Upper lobe of left lung (tissue), 6 donors: ENCODE measurements at places on chromosomes 13 and 19.
A peak's percentile ranks its signal among the peaks of the same experiment; 100 is the strongest.

DNA sequence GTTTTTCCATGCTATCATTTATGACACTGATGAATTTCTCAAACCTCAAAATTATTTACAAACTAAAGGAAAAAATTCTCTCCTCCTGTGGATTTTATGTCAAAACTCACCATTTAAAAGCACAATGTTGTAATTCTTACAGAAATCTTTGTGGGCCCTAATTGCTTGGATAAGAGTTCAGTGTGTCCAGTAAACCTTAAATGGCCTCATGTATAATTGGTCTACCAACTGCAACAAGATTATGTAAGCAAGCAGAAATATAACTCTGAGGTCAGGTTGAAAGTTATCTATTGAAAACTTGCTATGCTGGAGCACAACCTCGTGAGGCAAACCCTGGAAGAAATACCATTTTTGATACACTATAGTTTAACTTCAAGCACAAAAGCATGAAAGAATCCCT lies 22.0 kb downstream of the VWA8 start:
- DNase-seq: no peak
- no peaks in the 10 kb centered on the region for H3K36me3 ChIP-seq
- no peaks in the 10 kb centered on the region for H3K27me3 ChIP-seq
- H3K27ac ChIP-seq: no peak overlapping the region
- no peak overlapping the region for H3K4me3 ChIP-seq

GRCh38 chr13:24386816-24387708 lies 77.7 kb downstream of the C1QTNF9 start:
- no peak overlapping the region for H3K27ac ChIP-seq
- no peak for DNase-seq
- H3K36me3 ChIP-seq: no peaks in the 10 kb centered on the region
- no peaks in the 10 kb centered on the region for H3K27me3 ChIP-seq
- no peaks in the 10 kb centered on the region for H3K4me1 ChIP-seq
- no peak overlapping the region for H3K4me3 ChIP-seq

GRCh38 chr19:32540621-32541020 lies 40.4 kb upstream of the PDCD5 start:
- no peak overlapping the region for H3K27ac ChIP-seq
- H3K4me3 ChIP-seq: no peak overlapping the region
- no peak for DNase-seq

GRCh38 chr19:907183-907853 lies 5.7 kb downstream of the R3HDM4 start:
- H3K27ac ChIP-seq: peak overlapping the region; percentile 82
- DNase-seq: peak; percentile 45
- no peaks in the 10 kb centered on the region for H3K36me3 ChIP-seq
- H3K4me1 ChIP-seq: peaks cover 24% of the 10 kb centered on the region
- no peaks in the 10 kb centered on the region for H3K27me3 ChIP-seq
- H3K4me3 ChIP-seq: no peak overlapping the region

GRCh38 chr13:28410096-28410495 lies 84.8 kb downstream of the FLT1 start:
- no peaks in the 10 kb centered on the region for H3K36me3 ChIP-seq
- H3K27me3 ChIP-seq: no peaks in the 10 kb centered on the region

- no peak overlapping the region for H3K27ac ChIP-seq
- H3K4me3 ChIP-seq: no peak overlapping the region
- DNase-seq: no peak
- no peaks in the 10 kb centered on the region for H3K36me3 ChIP-seq
- no peaks in the 10 kb centered on the region for H3K4me1 ChIP-seq
These were observed 313.3 kb downstream of the ENOX1 start for GRCh38 chr13:43473437-43473836.

GRCh38 chr13:102240110-102240509 lies 161.7 kb downstream of the FGF14 start:
- no peaks in the 10 kb centered on the region for H3K36me3 ChIP-seq
- H3K4me3 ChIP-seq: no peak overlapping the region
- peaks cover 5% of the 10 kb centered on the region for H3K4me1 ChIP-seq
- H3K27ac ChIP-seq: no peak overlapping the region
- DNase-seq: no peak

- DNase-seq: no peak
- H3K4me3 ChIP-seq: no peak overlapping the region
- no peaks in the 10 kb centered on the region for H3K4me1 ChIP-seq
These were observed 227.8 kb downstream of the ENOX1 start for GRCh38 chr13:43558939-43559338.

- H3K36me3 ChIP-seq: peaks cover 6% of the 10 kb centered on the region
- no peak for DNase-seq
- no peak overlapping the region for H3K27ac ChIP-seq
- no peaks in the 10 kb centered on the region for H3K4me1 ChIP-seq
These were observed 70.6 kb downstream of the ESD start for GRCh38 chr13:46726347-46726746.

DNA sequence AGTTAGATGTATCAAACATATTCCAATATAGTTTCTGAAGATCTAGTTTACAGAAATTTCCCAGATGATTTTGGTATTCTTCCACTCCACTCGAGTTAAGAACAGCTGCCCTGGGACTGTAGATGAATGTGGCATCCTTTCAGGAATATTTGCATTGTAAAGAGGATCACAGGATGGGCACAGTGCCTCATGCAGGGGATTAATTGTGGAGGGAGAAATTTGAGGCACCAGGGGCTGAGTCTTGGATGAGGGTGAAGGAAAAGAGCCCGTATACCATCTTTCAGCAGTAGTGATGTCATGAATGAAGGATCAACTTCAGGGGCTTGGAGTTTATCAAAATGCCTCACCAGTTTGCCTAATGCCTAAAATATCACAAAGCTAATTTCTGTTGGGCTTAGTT lies 4.0 kb upstream of the PDS5B start:
- no peak overlapping the region for H3K27ac ChIP-seq
- no peaks in the 10 kb centered on the region for H3K27me3 ChIP-seq
- H3K36me3 ChIP-seq: no peaks in the 10 kb centered on the region
- no peak overlapping the region for H3K4me3 ChIP-seq
- no peak for DNase-seq

DNA sequence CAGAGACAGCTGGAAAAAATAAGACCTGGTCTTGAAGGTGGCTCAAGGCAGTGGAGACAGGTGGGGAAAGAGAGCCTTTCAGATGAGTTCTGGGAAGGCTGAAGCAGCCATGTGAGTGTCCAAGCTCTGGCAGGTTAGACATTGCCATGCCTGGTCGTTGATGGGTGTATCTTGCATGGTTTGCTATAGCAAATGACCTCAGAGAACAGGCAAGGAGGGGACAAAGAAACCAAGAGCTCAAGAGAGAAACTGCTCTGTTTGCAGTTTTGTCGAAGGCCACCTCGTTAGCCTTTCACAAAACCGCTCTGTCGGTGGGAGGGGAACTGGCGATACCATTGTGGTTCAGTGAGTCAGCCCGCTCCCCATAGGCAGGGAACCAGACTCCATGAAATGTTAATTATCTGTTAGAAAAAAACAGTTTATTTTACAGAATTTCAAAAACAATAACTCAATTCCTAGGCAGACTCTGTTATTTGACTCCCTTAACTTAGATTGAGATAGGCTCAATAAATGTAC lies 82.8 kb upstream of the ARGLU1 start:
- peaks cover 9% of the 10 kb centered on the region for H3K4me1 ChIP-seq
- no peaks in the 10 kb centered on the region for H3K27me3 ChIP-seq
- no peak for DNase-seq
- H3K36me3 ChIP-seq: no peaks in the 10 kb centered on the region
- H3K4me3 ChIP-seq: no peak overlapping the region

DNA sequence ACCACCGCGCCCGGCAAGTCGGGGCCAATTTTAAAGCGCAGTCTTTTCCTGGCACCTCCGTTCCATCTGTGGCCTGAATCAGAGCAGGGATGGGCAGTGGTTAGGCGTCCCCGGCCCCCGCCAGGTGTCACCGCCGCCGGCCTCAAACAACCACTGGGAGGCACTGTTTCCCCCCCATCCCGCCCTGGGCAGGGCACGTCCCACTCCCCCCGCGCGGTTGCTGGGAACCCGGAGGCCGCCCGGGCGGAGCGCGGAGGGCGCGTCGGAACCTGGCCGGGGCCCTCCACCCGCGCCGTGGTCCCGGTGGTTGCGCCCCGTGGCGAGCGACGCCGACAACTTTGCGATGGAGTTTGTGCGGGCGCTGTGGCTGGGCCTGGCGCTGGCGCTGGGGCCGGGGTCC lies at the start of gene GRIN3B:
GRIN3B (plus strand) TSS at position 325 of the 400 bp plus-strand sequence; CDS start at position 344, 19 bp downstream.
- DNase-seq: peak; percentile 88
- no peak within 1 kb of the TSS for H3K27ac ChIP-seq
- H3K4me1 ChIP-seq: peaks cover 30% of the 10 kb centered on the region
- H3K27me3 ChIP-seq: peaks cover 2% of the 10 kb centered on the region
- H3K36me3 ChIP-seq: no peaks in the 10 kb centered on the region
- H3K4me3 ChIP-seq: no peak within 1 kb of the TSS

- H3K4me3 ChIP-seq: no peak overlapping the region
- no peak overlapping the region for H3K27ac ChIP-seq
- H3K4me1 ChIP-seq: no peaks in the 10 kb centered on the region
- no peaks in the 10 kb centered on the region for H3K27me3 ChIP-seq
These were observed 19.3 kb upstream of the RAB20 start for GRCh38 chr13:110580800-110581199.
